Right renal pelvis (tissue), 4 donors: ENCODE measurements at places on chromosomes 2 and 18.

DNA sequence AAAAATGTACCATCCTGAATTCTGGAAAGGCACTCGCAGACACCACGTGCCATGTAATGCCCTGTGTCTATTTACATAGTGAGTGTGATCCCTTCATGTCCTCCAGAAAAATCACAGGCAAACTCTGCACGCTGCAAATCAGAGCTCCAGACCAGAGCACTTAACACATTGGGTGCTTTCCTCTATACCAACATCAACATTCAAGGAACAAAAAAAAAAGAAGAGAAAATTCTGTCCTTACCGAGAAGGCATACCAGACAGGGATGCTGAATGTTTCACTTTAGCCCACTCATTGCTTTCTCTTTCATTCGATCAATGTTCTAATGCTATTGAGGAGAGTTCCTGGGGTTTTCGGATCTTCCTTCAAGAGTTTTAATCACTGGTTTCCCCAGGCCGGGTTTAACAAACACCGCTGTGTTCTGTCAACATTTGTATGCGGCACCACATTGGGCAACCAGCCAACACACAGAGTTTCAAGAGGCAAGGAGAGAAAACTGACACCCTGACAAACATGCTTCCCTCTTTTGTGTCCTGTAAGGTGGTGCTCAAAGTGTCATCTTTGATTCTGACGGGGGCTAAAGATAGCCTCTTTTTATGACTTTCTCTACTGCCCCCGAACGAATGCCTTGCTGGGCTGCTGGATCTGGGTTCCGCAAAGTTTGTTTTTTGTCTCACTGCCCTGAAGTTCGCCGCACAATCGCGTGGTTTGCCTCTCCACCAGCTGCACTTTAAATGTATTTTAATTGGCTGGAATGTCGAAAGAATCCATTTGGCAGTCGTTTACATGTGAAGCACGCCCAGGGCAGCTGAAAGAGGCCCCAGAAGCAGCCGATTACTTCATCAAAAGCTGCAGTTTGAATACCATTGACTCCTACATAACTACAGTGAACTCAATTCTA lies 106.4 kb upstream of the NCKAP5 start:
- DNase-seq: peak; percentile 70

DNA sequence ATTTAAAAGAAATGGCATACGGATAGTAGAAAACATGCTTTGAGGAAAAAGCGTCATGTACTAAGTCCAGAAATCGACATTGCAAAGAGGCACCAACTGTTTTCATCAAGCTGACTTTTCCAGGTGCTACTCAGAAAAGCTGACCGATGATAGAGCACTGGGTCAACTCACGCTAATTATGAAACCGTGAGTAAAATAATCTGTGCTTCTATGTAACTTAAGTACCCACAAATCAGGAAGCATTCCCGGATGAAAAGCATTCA lies 353 bp upstream of the NUP35 start:
- no peak for DNase-seq

DNA sequence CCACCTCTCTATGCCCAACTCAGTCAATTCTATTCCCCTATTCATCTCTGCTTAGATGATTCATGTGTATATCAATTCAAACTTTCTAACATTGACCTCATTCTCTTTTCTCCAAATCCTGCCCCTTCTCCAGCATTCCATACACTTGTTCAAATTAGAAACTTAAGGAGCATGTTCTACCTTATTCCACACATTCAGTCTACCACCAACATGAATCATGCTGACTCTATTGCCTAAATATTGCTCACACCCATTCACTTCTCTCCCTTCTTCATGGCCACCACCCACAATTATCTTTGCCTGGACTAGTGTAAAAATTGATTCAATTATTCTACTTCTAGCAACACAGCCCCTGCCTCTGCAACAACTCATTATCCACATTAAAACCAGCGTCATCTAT lies 147.5 kb downstream of the VWC2L start:
- no peak for DNase-seq

- DNase-seq: no peak
Observed at GRCh38 chr2:174003720-174004695, 38.8 kb upstream of the SP3 start.
